ENCODE measurements at places on chromosomes 1 and 21.

GRCh38 chr1:47852006-47852718 is 145.0 kb downstream of the TRABD2B start:
- DNase-seq = no peak

- DNase-seq = no peak
Measured at GRCh38 chr1:206512058-206512850, 4.9 kb downstream of the RASSF5 start.

GRCh38 chr1:212607913-212608391 is 609 bp upstream of the ATF3 start:
- DNase-seq = no peak

DNA sequence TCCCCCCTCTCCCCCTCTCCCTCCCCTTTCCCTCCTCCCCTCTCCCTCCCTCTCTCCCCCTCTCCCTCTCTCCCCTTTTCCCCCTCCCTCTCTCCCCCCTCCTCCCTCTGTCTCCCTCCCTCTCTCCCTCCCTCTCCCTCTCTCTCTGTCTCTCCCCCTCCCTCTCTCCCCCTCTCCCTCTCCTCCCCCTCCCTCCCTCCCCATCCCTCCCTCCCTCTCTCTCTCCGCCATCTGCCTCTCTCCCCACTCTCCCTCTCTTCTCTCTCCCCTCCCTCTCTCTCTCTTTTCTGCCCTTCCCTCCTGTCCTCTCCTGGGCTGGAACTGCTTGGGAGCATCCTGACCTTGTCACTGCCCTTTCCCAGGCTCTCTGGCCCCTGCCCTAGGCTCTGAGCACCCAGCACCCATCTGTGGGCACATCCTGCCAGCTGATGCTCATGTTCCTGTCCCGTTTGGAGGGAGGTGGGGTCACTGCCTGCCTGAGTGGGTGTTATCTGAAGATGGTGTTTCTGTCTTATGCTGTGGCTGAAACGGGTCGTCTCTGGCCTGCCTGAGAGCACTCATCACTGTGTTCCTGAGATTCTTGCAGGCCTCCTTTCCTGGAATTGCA is 10.8 kb downstream of the FTCD start:
- DNase-seq = no peak

- peak; percentile 78 for DNase-seq
Measured at GRCh38 chr1:53328009-53328461, at the start of gene LRP8. TSS of gene LRP8 (minus strand) at chr1:53328070. CDS start at chr1:53327912, 158 bp downstream.

DNA sequence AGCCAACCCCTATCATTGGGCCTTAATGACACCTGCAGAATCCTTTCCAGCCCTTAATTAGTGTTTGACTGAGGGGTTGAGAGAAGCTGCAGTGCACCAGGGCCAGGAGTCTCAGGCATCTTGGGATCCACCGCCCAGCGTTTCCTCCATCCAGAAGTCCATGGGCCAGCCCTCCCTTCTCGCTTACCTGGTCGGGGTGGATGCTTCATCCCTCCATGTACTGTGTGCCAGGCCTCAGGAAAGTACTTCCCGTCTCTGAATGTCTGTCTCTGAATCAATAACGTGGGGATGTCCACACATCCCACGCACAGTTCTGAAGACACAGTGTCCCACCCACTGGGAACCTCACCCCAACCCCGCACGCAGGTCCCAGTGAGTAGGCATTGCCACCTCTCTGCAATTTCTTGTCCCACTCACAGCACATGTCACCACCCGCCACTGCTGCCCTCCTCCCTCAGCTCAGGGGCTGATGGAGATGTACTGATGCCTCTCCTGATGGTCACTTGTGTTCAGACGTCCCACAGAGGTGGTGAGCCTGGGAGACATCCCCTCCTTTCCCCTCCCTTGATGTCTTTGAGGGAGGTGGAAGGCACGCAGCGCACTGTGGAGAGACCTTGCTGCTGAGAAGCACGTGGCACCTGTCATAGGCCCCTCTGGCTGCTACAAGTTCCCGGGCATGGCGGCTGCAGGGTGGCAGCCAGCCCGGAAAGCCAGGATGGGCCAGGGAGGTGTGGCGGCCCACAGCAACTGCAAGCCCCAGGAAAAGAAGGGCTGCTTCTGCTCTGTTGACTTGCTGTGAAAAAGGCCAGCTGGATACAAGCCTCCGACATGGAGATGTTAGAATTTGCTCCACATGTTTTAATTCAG is 29.4 kb upstream of the PRSS38 start:
- DNase-seq = no peak

GRCh38 chr1:160046494-160047110 is 14.8 kb upstream of the PIGM start:
- peak; percentile 3 for DNase-seq

DNA sequence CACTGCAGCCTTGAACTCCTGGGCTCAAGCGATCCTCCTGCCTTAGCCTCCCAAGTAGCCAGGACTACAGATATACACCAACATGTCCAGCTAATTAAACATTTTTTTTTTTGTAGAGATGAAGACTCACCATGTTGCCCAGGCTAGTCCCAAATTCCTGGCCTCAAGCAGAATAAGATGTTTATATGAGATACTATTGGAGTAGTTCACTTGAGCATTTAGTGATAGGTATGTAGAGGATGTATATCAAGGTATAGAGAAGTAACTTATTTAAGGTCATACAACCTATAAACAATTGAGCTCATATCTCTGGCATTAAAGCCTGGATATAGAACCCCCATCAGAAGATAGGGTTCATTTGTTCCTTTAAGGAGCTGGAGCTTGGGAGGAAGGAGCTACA is 4.6 kb upstream of the TMEM269 start:
- DNase-seq = no peak

GRCh38 chr1:35115459-35116383 is 36.5 kb downstream of the ZMYM1 start:
- DNase-seq = no peak

DNA sequence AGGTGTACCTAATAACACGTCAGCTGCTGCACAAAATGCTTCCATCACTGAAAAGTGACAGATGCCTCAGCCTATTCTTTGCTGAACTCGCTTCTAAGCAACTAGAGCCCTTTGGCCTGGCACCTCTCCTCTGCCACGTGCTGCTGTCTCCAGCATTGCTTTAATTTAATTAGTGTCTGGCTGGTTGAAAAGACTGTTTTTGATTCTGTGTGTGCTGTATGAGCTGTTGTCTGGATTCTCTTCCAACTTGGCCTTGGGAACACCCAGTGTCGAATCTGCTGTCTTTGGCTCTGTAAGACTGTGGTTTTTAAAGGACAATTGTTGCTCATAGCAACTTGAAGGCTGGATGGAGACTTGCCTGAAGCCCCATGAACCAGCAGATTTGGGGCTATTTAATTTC is 109.5 kb downstream of the PSMG1 start:
- no peak for DNase-seq
